ENCODE measurements at places on chromosomes 7 and 10. TPM values are rescaled to one million over a fixed set of nuclear protein-coding genes. Genes with fewer than 3 reads are reported as not detected.

- no peak overlapping the region for H3K4me3 ChIP-seq
- DNase-seq = no peak
- no peak overlapping the region for H3K27ac ChIP-seq
- no peaks in the 10 kb centered on the region for H3K4me1 ChIP-seq
- H3K27me3 ChIP-seq = no peaks in the 10 kb centered on the region
Measured at GRCh38 chr10:82883603-82884002, 1008.6 kb downstream of the NRG3 start.

DNA sequence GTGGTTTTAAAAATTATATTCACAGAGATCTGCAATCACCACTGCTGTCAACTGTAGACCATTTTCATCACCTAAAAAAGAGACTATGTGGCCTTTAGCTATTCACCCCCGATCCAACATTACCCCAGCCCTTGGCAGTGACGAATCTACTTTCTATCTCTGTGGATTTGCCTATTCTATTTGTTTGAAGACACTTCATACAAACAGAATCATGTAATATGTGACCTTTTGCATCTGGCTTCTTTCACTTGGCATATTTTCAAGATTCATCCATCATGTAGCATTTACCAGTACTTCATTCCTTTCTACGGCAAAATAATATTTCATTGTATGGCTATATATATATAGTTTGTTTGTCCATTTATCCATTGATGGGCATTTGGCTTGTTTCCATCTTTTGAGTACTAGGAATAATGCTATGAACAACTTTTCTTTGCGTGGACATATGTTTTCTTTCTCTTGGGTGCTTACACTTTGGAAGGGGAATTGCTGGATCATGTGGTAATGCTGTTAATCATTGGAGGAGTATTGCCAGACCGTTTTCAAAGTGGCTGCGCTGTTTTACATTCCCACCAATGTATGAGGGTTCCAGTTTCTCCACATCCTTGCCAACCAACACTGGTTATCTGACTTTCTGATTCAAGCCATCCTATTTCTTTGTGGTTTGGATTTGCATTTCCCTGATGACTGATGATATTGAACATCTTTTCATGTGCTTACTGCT, 22.3 kb downstream of the ADAMTS14 start:
- no peaks in the 10 kb centered on the region for H3K27me3 ChIP-seq
- H3K4me3 ChIP-seq = no peak overlapping the region
- no peak overlapping the region for H3K27ac ChIP-seq

GRCh38 chr7:25485026-25485425, 256.7 kb upstream of the NPVF start:
- no peak overlapping the region for H3K4me3 ChIP-seq
- H3K27me3 ChIP-seq = no peaks in the 10 kb centered on the region
- DNase-seq = no peak
- no peaks in the 10 kb centered on the region for H3K4me1 ChIP-seq
- no peak overlapping the region for H3K27ac ChIP-seq

- no peak overlapping the region for H3K4me3 ChIP-seq
- no peak overlapping the region for H3K27ac ChIP-seq
- H3K4me1 ChIP-seq = peaks cover 9% of the 10 kb centered on the region
- no peak for DNase-seq
- H3K27me3 ChIP-seq = no peaks in the 10 kb centered on the region
Measured at GRCh38 chr10:19979628-19980027, 163.4 kb downstream of the PLXDC2 start.

DNA sequence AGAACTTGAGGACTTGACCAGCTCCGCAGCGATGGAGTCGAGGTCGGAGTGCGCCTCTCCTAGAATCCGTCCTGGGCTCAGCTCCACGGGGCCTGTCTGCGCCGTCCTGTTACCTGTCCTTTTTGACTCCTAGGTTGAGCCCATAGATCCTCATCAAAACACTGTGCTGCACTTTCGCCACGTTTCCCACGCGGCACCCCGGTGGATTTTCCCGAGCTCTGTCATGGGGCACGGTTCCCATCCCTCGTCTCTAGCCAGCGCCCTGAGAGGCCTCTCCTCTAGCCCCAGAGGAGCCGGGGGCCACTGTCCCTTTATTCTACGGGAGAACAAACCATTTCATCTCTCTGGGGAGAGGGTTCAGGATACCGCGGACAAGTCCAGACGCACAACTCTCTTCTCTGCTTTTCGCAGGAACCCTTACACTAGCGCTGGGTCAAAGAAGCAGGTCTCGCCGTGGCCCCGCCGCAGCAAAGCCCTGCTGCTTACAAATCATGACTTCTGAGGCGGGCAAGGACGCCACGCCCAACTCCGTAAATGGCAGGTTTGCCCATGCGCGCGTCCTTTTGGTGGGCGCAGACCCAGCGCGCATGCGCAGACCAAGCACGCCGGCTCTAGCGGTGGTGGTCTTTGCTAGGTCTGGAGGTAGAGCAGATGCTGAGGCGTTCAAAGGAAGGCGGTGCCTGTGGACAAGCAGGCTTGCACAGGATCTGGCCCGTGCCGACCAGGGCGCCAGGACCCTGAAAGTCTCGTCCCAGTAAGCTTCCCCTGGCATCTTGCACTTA, 10.3 kb upstream of the ANKRD7 start:
- H3K4me1 ChIP-seq = no peaks in the 10 kb centered on the region
- H3K4me3 ChIP-seq = no peak overlapping the region
- no peaks in the 10 kb centered on the region for H3K36me3 ChIP-seq
- DNase-seq = no peak
- H3K27me3 ChIP-seq = no peaks in the 10 kb centered on the region

DNA sequence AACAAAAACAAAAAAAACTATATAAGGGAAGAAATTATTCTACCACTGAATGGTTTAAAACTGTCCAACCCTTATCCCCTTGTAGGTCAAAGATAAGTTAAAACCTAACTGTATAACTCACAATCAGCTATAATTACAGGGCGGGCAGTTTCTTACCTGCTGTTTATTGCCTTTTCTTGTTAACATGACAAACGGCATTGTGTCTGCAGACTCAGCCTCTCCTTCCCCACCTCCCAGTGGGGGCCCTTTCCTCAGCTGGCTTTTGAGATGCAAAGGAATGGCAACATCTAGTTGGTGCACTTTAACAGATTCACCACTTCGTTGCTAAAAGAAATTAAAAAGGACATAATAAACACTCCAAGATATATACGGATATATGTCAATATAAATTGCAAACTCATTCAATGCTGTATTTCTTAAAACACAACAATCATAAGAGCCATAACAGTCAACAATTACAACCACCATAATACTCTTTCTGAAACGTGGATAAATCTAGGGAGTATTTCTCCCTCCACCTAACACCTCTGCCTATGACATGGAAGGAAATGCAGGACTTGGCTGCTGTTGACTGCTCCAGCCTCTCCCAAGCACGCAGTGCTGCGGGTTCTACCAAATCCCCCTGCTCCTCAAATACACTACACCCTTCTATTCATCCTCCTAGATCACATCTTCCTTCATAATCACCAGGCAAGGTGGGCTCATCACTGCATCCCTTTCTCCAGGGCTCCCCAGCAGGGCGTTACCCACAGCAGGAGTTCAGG, 106.0 kb downstream of the UPF2 start:
- DNase-seq = peak; percentile 76
- peaks cover 14% of the 10 kb centered on the region for H3K4me1 ChIP-seq
- no peak overlapping the region for H3K27ac ChIP-seq
- H3K4me3 ChIP-seq = peak overlapping the region; percentile 55
- H3K27me3 ChIP-seq = no peaks in the 10 kb centered on the region

DNA sequence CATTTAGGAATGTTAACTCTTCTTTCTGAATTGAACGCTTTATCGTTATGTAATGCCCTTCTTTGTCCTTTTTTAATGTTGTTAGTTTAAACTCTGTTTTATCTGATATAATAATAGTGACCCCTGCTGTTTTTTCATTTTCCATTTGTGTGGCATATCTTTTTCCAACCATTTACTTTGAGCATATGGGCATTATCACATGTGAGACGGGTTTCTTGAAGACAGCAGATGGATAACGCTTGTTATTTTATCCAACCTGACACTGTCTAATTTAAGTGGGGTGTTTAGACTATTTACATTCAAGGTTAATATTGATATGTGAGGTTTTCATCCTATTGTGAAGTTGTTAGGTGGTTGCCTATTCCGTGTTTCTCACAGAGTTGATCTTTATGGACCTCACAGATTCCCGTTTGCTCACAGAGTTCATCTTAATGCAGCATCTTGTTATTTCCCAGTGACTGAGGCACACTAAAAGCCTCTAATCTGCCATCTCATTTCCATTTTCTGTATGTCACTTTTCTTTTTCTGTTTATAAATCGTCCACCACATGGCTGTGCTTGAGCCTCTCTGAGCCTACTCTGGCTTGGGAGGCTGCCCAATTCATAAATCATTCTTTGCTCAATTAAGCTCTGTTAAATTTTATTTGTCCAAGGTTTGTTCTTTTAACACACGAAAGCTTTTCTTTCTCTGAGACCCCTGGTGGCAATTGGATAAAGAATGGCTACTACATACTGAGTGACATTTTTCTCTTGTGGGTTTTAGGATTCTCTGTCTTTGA, 286.2 kb downstream of the HTR7 start:
- no peak for DNase-seq
- no peaks in the 10 kb centered on the region for H3K4me1 ChIP-seq
- H3K27me3 ChIP-seq = no peaks in the 10 kb centered on the region
- H3K27ac ChIP-seq = no peak overlapping the region
- H3K4me3 ChIP-seq = no peak overlapping the region

DNA sequence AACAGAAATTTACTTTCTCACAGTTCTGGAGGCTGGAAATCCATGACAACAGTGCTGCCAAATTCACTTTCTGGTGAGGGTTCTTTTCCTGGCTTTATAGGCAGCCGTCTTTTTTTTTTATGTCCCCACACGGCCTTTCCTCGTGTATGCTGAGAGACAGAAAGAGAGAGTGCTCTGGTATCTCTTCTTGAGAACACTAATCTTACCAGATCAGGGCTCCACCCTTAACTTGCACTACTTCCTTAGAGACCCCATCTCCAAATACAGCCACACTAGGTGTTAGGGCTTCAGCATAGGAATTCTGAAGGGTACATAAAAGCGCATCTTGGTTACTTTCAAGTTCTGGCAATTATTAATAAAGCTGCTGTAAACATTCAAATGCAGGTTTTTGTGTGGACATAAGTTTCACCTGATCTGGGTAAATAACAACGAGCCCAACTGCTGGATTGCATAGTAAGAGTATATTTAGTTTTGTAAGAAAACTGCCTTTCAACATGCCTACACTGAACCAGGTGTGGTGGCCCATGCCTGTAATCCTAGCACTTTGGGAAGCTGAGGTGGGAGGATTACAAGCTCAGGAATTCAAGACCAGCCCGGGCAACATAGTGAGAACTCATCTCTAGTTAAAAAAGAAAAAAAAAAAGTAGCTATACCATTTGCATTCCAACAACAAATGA, 8.2 kb upstream of the C1GALT1 start:
- no peaks in the 10 kb centered on the region for H3K4me1 ChIP-seq
- no peak overlapping the region for H3K4me3 ChIP-seq
- no peak for DNase-seq

- peaks cover 2% of the 10 kb centered on the region for H3K4me1 ChIP-seq
- H3K27ac ChIP-seq = no peak overlapping the region
- H3K36me3 ChIP-seq = no peaks in the 10 kb centered on the region
- no peaks in the 10 kb centered on the region for H3K27me3 ChIP-seq
Measured at GRCh38 chr10:97889461-97890265, 40.0 kb downstream of the GOLGA7B start.

DNA sequence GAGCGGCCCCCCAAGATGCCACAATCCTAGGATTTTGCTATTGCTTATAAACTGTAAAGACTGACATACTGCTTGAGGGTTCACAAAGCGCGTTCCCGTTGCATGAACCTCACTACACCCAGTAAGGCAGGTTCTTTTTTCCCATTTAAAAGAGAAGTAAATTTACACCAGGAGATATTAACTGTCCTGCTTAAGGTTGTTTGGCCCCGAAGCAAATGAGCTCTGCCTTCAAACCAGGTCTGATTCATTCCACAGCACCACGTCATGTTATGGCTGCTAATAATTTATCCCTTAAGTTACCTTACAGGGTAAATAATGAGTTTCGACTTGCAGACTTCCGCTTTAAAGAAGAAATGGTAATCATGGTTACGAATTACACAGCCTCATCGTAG, 559 bp upstream of the FKBP14 start:
- H3K4me3 ChIP-seq = no peak overlapping the region
- no peak overlapping the region for H3K27ac ChIP-seq
- H3K36me3 ChIP-seq = peaks cover 2% of the 10 kb centered on the region
- no peak for DNase-seq

- no peak for DNase-seq
- no peaks in the 10 kb centered on the region for H3K4me1 ChIP-seq
- H3K4me3 ChIP-seq = no peak overlapping the region
- H3K36me3 ChIP-seq = no peaks in the 10 kb centered on the region
- no peak overlapping the region for H3K27ac ChIP-seq
- H3K27me3 ChIP-seq = no peaks in the 10 kb centered on the region
Measured at GRCh38 chr7:102985176-102985783, 72.5 kb downstream of the LRRC17 start.

GRCh38 chr7:11082552-11083213, 109.0 kb downstream of the PHF14 start:
- H3K27me3 ChIP-seq = no peaks in the 10 kb centered on the region
- no peak overlapping the region for H3K4me3 ChIP-seq
- H3K27ac ChIP-seq = no peak overlapping the region
- peaks cover 10% of the 10 kb centered on the region for H3K36me3 ChIP-seq

DNA sequence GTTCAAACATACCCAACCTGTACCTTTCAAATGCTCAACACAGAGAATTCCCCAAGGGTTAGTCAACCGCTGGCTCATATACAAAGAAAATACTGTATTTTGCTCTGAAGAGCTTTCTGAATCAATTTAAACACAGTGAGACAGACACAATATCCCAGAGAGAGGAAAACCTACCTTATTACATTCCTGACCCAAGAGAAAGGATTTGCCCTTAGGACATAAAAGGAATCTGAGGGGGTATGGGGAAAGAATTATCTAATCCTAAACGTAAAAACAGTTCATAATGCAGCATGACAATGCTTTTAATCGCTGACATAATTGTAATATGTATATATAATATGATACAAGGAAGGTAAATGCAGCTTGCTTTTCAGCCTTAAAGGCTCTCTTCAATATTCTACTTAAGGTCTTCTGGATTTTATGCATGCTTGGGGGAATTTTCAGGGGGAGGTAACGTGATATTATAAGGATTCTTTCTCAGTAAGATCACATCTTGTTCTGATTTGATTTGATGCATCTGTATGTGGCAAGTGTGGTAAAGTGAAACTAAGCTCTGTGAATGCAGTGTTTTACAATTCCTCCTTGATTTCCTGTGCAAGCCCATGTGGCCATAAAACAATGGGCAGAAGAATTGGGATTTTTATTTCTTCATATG, 240.5 kb downstream of the GLI3 start:
- no peak overlapping the region for H3K4me3 ChIP-seq
- no peaks in the 10 kb centered on the region for H3K27me3 ChIP-seq
- DNase-seq = no peak
- no peaks in the 10 kb centered on the region for H3K4me1 ChIP-seq
- H3K36me3 ChIP-seq = peaks cover 9% of the 10 kb centered on the region

Gene EN2
- 0.15 TPM for total RNA-seq

Gene PVRIG
- 0.50 TPM for total RNA-seq

Gene JCAD
- 0.66 TPM for total RNA-seq

Gene CRYGN
- 0.79 TPM for total RNA-seq

Gene RTKN2
- total RNA-seq = 14.5 TPM

Gene HTRA1
- total RNA-seq = 11.1 TPM

Measured in H9 (cell line).